ENCODE measurements at places on chromosomes 3 and 15. TPM values are rescaled to one million over a fixed set of nuclear protein-coding genes. Genes with fewer than 3 reads are reported as not detected.

DNA sequence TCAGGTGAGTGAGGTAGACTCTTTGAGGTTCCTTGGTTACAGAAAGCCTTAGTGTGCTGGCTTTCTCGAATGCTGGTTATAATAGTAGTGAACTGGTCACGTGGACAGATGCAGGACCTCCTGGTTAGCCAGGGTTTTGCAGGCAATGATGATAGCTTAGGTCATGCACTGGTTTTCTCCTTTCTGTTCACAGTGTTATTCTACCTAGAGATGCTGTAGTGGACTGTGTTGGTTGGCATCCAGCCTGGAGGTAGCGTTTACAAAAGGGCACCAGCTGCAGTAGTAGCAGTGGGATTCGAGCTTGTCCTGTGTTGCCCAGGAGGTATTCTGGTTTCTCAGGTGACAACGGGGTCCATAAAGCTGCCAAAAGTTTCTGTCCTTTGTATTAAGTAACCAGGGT is 27.0 kb downstream of the PCCB start:
- no peak for DNase-seq

- DNase-seq = no peak
Observed at GRCh38 chr3:182565916-182566796, 227.1 kb upstream of the ATP11B start.

DNA sequence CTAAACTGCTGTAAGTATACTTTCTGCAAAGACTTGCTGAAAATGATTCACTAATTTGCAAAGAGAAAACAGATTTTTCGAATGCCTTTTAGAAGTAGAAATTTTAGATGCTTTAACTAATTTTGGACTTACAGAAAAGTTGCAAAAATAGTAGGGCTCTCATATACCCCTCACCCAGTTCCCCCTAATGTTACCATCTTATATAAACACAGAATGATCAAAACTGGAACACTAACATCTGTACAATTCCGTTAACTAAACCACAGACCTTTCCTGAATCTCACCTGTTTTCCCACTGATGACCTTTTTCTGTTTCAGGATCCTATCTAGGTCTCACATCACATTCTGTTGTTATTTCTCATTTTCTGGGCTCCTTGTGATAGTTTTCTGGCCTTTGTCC is 454.8 kb downstream of the SHQ1 start:
- no peak for DNase-seq

DNA sequence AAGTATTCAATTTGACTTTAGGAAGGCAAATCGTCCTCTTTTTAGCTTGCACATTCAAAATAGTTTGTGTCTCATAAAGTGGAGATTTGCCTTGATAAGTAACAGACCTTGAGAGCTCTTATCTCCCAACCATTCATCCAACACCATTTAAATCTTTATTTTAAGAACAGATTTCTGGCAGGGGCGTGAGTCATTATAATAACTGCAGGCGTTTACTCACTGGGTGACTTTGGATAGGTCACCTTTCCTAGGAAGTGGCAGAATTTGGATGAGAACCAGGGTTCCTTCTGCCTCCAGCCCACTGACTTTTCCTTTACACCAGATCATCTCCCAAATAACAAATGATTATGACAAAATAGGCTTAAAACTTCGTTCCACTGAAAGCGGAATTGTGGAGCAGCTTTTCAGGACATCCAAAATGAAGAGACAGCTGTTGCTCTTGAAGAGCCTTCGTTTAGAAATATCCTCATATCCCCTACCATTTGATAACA is 5.0 kb downstream of the LMCD1 start:
- no peak for DNase-seq

- DNase-seq = no peak
Observed at GRCh38 chr3:9934235-9934621, 594 bp downstream of the CRELD1 start.

GRCh38 chr3:83076041-83076440 is 1314.6 kb upstream of the GBE1 start:
- DNase-seq = no peak

GRCh38 chr3:117853923-117854668 is 1144.5 kb downstream of the TUSC7 start:
- DNase-seq = no peak

DNA sequence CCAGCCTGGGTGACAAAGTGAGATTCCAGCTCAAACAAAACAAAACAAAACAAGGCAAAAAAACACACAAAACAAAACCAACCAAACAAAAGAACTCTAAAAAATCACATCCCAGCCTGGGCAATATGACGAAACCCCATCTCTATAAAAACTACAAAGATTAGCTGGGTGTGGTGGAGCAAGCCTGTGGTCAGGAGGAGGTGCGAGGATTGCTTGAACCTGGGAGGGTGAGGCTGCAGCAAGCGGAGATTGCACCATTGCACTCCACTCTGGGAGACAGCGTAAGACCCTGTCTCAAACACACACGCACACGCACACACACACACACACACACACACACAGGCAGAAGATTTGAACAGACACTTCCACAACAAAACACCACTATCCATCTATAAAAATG is 99.6 kb downstream of the SHQ1 start:
- no peak for DNase-seq

- no peak for DNase-seq
Observed at GRCh38 chr3:144556392-144556791, 584.8 kb downstream of the DIPK2A start.

DNA sequence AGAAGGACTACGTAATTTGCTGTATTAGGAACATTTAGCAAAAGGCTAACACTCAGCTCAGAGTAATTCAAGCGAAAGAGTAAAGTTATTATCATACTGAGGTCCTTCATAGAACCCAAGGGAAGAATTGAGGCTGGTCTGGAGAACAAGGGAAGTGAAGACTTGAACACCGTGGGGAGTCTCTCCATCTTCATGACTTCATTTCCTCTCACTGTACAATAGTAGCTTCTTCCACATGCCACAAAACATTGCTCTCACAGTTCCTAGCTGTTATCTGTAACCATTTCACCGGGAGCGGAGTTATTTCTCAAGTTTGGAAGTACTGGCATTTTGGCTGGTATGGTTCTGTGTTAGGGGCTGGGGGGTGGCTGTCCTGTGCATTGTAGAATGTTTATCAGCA is 69.7 kb downstream of the MAGI1 start:
- no peak for DNase-seq

DNA sequence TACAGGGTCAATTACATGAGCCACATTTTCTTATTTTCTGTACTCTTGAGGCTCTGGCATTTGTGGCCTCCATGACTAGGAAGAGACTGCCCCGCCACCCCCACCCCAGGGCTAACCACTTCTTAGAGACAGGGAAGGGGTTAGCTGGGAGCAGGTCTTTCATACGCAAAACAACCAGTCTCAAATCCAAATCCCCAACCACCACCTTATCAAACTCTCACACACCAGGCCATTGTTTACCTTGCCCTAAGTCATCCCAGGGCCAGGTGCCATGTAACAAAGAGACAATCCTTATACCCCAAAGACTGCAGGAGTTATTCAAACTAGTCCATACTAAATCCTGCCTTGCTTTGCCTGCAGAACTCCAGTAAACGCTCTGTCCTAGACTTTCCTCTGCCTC is 77.8 kb downstream of the B3GNT5 start:
- DNase-seq = no peak

- no peak for DNase-seq
Observed at GRCh38 chr3:47152578-47152977, 11.3 kb downstream of the SETD2 start.

GRCh38 chr3:120775411-120775810 is 32.9 kb downstream of the GTF2E1 start:
- DNase-seq = no peak

The TP63 gene
- 0.59 TPM for polyA plus RNA-seq

The FBXO40 gene
- polyA plus RNA-seq = 0.03 TPM

The ADIPOQ gene
- 0.03 TPM for polyA plus RNA-seq

The C3orf49 gene
- 0.81 TPM for polyA plus RNA-seq

The SCAMP5 gene
- 28.0 TPM for polyA plus RNA-seq

The TGM4 gene
- polyA plus RNA-seq = 0.03 TPM

The UQCC5 gene
- polyA plus RNA-seq = 8.5 TPM

The FBXL22 gene
- 3.5 TPM for polyA plus RNA-seq

The DUOX1 gene
- 7.1 TPM for polyA plus RNA-seq

The IQCF5 gene
- polyA plus RNA-seq = not detected

The DLEC1 gene
- 7.8 TPM for polyA plus RNA-seq

The TRPM1 gene
- polyA plus RNA-seq = 0.03 TPM

The CGNL1 gene
- polyA plus RNA-seq = 24.5 TPM

Data from right lung (tissue), 10 donors.